Activated CD4-positive, CD25-positive, alpha-beta regulatory T cell (primary cell): ENCODE measurements at places on chromosomes 13 and 19.

DNA sequence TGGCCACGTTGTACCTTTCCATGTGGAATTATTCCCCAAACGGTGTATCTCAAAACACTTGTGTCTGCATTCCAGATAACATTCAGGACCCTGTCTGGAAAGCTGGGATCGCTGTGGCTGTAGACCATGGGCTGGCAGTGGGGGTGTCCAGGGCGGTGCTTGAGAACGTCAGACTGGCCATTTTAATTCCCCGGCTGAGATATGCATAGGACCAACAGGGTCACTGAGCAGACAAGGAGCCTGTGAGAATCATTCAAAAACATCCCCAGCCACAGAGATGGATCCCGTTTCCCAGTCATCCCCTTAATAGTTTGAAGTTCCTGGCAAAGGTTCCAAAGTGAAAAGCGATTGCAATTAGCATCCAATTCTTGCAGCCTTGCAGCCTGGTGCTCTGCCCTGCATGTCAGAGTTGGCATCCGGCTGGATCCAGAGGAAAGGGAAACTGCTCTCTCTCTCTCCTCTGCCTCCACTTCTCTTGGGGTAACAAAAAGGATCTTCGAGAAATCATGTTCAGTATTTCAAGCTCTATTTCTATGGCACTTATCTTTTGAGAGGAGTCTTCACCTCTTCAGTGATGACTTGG is 41.6 kb downstream of the IFT88 start:
- no peak for DNase-seq

DNA sequence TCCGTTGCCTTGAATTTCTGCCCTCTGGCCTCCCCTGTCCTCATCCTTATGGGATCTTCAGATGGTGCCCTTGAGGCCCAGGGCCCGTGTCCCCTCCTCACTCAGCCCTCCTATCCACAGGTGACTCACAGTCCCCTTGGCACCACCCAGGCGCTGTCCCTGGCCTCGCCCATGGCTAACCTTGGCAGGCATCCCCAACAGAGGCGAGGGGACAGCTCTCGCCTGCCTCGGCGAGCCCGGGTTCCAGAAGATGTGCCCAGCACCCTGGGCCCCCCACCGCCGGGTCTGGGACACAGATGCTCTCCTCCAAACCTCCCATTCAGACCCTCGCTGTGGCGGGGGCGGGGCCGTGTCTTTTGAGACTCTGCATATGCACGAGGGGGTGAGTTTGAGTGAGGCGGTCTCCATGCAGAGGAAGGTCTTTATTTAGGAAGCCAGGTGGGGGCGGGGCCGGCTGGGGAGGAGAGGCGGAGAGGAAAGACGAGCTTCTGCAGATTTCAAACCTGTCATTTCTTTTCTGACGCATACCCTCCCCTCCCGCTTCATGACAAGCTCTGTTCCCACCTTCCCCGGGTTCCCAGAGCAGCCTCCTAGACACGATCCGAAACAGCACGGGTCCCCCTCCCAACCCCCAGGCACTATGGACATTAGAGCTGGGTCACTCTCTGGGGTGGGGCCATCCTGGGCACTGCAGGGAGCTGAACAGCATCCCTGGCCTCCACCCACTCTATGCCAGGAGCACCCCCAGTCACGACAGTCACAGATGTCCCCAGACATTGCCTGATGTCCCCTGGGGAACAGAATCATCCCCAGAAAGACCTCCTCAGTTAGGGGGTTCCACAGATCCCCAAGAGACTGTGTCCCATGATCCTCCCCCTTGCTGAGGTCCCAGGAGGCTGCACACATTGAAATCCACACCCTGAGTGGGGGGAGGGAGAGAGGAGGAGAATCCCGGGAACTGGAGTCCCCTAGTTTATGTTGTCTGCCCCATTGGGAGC is 48.5 kb downstream of the GNG7 start:
- no peak for DNase-seq

GRCh38 chr13:102220681-102221228 is 181.1 kb downstream of the FGF14 start:
- no peak for DNase-seq

DNA sequence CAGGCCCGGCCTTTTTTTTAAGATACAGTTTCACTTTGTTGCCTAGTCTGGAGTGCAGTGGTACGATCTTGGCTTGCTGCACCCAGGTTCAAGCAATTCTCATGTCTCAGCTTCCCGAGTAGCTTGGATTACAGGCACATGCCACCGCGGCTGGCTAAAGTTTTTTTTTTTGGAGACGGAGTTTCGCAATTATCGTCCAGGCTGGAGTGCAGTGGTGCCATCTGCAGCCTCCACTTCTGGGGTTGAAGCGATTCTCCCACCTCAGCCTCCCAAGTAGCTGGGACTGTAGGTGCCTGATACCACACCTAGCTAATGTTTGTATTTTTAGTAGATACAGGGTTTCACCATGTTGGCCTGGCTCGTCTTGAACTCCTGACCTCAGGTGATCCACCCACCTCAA is 4.9 kb upstream of the CARM1 start:
- DNase-seq, result no peak
